ENCODE measurements at places on chromosomes 5 and 9.

DNA sequence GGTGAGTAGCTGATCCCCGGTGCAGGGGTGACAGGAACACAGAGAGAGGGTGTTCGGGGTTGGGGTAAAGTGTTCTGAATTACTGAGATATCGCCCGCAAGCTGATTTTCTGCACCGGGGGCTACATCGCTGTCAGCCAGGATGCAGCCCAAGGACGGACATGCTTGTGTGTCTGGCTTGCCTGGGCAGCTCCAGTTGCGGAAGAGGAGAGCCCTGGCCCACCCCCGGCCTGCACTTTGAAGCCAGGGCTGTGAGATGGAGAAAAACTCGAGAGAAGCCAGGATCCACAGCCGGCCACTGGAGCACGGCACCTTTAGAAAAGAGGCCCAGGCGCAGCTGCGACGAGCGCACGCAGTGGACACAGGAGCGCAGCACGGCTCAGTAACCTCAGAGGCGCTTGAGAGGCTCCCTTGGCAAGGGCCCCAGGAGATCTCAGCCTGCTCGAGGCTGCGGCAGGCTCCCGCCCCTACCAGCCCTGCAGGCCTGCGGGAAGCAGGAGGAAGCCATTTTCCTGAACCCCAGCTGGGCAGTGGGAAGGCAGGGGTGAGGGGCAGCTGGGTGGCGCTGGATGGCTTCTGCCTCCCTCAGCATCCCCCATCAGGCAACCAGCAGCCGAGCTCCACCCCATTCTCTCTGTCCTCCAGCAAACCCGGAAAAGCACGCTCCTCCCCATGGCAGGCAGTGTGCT is 59.2 kb downstream of the C9orf50 start:
- DNase-seq: peak; percentile 67

- DNase-seq: no peak
These were observed 17.1 kb downstream of the LVRN start for GRCh38 chr5:115979201-115980041.

- DNase-seq: no peak
These were observed 10.5 kb upstream of the EPB41L4B start for GRCh38 chr9:109331353-109331752.

DNA sequence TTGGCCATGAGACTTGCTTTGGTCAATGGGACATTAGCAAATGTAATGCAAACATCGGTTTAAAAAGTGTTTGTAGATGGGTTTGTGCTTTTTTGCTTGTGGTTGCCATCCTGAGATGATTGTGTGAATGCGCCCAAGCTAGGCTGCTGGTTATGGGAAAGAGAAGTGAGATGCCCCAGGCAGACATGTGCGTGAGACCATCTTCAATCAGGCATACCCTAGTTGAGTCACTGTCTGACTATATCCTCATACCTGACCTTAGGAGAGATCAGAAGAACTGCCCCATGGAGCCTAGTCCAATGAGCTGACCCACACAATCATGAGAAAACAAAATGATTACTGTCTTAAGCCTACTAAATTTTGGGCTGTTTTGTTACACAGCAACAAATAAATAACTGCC is 36.8 kb upstream of the ZNF608 start:
- no peak for DNase-seq

- peak; percentile 71 for DNase-seq
These were observed 15.2 kb upstream of the SPATA9 start for GRCh38 chr5:95697781-95698681.

- DNase-seq: no peak
These were observed 15.2 kb downstream of the TGFBR1 start for GRCh38 chr9:99119976-99120655.

- no peak for DNase-seq
These were observed 87.4 kb downstream of the LMX1B start for GRCh38 chr9:126700903-126701812.

DNA sequence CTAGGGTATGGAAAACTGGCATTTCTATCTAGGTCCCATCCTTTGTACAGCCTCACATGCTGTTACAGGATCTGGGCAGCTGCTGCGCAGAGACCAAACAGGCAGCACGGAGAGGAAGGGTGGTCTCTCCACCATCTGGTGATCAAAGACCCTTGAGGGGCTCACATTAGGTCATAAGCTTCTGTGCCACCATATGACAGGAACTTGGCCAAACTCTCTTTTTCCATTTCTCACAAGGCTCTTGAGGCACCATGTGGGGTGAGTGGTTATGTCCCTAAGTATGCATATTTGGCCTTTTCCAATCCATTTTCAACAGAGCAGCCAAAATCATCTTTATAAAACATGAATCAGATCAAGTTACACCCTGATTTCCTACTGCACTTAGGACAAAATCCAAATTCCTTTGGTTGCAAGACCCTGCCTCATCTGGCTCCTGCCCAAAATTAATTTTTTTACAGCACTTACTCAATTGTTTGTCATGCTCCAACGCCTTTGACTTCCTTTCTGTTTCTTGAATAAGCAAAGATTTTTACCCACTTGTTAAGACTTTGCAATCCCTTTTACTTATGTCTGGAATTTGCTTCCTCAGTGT is 730.0 kb downstream of the MAT2B start:
- no peak for DNase-seq

- DNase-seq: no peak
These were observed 1.5 kb downstream of the NFIL3 start for GRCh38 chr9:91421971-91422757.

DNA sequence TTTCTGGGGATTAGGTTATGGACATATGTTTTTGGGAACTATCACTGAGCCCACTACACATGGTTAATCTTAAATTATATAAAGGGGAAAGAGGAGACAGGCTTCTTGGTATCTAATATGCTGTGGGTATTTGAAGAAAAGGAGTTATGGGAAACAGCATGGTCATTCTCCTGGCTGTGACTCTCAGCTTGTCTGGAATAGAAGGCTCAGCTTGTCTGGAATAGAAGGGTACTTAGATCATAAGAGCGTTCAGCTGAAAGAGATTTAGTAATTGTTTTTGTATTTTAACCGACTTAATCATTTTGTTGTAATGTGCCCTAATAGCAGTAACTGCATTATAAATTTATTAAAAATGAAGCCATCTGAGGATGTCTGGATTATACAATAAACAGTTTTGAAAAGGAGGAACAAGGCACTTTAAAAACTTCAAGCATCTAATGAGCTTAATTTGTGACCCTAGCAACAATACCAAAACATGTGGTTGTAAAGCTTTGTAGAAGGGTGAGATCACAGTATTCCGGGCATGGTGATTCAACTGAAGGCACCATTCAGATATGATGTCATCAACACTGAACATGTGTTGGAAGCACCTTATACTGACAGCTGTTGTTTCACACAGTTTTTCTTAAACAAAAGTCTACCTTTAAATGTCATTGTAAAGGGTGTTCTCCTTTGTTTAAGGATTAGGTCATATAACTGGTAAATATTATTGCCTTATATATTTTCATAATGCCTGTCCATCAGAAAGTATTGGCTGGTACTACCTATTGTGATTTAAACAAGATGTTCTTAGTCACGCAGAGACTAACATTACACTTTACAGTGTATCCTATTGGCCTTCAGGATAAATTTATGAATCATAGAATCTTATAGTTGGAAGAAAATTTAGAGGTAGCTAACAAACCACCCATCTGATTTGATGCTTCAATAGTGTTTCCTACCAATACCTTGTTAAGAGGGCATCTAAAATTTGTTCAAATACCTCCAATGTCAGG is 2174.1 kb upstream of the WWC1 start:
- DNase-seq: no peak

DNA sequence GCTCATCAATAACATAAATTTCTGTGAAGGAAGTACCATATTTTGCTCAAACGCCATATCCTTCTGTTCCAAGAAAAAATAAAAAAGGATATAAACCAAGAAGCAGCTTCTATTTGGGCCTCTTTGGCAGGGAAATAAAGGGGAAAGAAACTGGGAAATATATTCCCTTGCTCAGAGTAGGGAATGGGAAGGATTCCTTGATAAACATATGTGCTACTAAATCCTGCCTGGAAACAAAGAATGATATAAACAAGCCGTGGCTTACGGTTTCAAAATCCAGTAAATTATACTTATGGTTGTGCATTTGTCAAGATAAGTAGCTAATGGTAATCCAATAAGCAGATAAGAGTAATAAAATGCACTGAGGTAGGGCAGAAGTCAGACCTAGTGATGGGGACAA is 481.6 kb downstream of the NTRK2 start:
- peak; percentile 55 for DNase-seq

- no peak for DNase-seq
These were observed 27.3 kb downstream of the MACROH2A1 start for GRCh38 chr5:135371622-135372232.

- DNase-seq: no peak
These were observed 257.2 kb downstream of the KIF4B start for GRCh38 chr5:155270725-155271124.

DNA sequence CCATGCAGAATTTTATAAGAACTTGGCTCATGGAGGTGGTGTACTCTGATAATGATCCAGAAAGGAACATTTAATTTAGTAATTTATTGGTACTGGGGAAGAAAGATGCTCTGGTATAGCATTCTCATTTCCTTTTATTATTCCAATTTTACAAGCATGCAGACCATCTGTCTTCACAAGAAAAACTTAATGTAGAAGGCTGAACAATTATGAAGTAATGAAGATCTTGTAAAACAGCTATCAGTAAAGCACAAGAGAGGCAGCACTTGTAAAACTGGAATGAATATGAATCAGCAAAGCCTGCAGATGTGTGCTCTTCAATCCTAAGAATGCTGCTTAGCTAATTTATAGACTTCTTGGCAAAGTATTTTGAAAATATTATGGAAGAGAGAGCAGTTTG is 300.0 kb downstream of the YTHDC2 start:
- DNase-seq: no peak

DNA sequence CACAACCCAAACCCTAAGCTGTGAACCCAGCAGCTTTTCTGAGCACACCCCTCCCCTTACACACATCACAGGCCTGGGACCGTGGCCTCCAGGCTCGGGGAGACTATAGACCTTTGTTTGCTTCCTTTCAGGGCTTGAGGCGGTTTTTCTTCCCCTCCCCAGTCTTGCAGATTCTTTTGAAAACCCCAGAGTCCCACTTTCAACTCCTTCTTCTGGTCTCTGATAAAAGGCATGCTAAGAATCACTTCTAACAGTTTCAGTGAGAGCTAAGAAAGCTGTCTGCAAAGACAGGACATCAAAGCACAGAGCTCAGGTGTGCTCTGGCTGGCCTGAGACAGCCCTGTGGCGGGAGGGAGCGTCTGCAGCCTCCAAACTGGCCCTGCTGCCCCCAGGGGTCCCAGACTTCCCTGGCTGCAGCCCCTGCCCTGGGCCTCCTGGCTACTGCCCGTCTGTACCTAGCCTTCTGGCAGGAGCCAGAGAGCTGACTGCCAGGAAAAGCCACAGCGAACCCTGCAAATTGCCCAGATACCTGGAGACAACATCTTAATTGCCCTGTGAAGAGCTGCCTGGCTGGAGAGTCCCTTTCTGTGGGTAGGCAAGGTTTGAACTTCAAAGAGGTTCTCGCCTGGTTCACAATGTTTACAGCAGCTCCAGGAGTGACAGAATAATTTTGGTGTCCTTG is 138.9 kb downstream of the GADD45G start:
- peak; percentile 50 for DNase-seq

- DNase-seq: no peak
These were observed 220.0 kb downstream of the CDH18 start for GRCh38 chr5:19767987-19768386.

DNA sequence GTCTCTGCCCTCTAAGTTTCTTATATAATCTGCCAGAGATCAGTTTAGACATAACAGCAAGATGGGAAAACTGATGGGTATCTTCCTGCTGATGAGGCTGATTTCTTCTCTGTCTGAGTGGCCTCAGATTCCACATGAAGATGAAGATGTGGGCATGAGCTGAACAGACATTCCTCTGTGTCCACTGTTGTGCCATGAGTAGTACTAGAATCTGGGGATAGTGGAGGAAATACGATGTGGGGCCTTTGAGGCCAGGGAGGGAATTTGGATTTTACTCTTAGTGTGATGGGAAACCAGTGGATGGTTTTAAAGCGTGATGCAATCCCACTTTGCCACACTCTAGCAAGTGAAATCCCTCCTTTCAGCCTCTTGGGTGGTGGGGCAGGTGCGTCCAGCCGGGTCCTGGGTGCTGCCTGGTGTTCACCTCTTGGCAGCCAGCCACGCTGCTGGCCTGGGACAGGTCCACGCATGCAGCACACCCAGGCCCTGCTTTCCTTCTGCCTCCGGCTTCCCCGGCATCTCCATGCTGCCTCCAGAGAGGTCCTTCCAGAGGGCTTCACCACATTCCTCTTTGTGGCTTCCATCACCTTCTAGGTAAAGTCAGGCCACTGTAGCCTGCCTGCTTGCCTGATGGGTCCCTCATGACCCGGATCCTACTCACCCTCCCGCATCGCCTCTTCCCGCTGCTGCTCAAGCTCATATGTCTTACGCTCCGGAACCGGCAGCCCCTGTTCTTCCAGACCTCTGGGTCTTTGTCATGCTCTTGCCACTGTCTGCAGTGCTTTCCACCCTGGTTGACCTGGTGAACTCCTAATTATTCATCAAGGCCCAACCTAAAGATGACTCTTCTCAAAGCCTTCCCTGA is 28.1 kb upstream of the SH3PXD2B start:
- no peak for DNase-seq

- DNase-seq: no peak
These were observed 8.7 kb downstream of the RANBP6 start for GRCh38 chr9:6006749-6007057.

DNA sequence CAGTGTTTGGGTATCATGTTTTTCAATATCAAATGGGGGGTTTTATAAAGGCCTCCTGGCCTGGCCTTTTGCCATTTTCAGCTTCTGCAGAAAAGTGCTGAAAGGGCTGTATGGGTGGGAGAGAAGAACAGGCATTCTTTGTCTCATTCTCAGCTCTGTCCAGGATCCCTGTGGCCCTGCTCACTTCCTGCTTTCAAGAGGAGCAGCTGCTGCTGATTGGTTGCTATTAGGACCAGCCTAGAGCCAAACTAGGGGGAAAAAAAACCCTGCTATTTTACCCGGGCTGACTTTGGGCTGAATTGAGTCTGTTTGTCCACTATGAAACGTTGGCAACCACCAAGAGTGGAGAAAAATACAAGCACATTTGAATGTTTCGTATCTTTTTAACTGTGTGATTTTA is 117.1 kb downstream of the CMYA5 start:
- DNase-seq: no peak

GRCh38 chr5:36528588-36528987 is 77.8 kb upstream of the SLC1A3 start:
- DNase-seq: no peak

DNA sequence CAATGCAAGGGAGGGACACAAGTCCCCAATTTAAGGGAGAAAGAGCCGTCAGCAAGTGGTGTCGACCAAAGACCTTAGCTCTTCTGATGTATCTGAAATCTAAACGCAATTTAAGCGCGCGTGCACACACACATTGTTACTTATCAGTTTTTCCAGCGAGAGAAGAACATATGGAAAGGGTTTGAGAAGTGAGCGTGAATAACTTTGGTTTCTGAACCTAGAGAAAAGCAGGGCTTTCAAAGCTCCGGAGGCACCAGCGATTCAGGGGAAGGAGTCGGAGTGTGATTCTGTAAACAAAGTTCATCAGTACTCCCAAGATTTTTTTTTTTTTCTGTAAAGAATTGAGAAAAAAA is 191.8 kb downstream of the MEF2C start:
- no peak for DNase-seq

- DNase-seq: no peak
These were observed 15.9 kb downstream of the RLN2 start for GRCh38 chr9:5288591-5288990.

Measured in SK-N-DZ (cell line).